Camera-type eye (tissue), 1 donor: ENCODE measurements at places on chromosomes 2 and 18. TPM values are rescaled to one million over a fixed set of nuclear protein-coding genes. Genes with fewer than 3 reads are reported as not detected.

Gene MALL
- total RNA-seq = 10.9 TPM

Gene HOXD12
- total RNA-seq = not detected

Gene TMEM200C
- 3.6 TPM for total RNA-seq

Gene TCF23
- total RNA-seq = 0.11 TPM

Gene STPG4
- not detected for total RNA-seq

Gene CHCHD5
- 28.8 TPM for total RNA-seq

Gene TUBA4B
- not detected for total RNA-seq

Gene MOCOS
- 1.2 TPM for total RNA-seq

Gene GLI2
- 7.8 TPM for total RNA-seq

Gene TMEM169
- total RNA-seq = 19.5 TPM

Gene ALPP
- not detected for total RNA-seq

Gene AQP12B
- total RNA-seq = not detected

Gene PROKR1
- 3.1 TPM for total RNA-seq

Gene CRYBA2
- 1,526 TPM for total RNA-seq

Gene REEP1
- 34.9 TPM for total RNA-seq

Gene ECEL1
- total RNA-seq = 19.0 TPM

Gene FAM124B
- 8.2 TPM for total RNA-seq

Gene ANO7
- 1.4 TPM for total RNA-seq

Gene PRKRA
- 85.9 TPM for total RNA-seq

Gene EVX2
- total RNA-seq = not detected

Gene COBLL1
- total RNA-seq = 92.7 TPM

Gene DUSP28
- total RNA-seq = 6.6 TPM

Gene ZNF521
- 99.6 TPM for total RNA-seq

Gene SKOR2
- total RNA-seq = 1.2 TPM

Gene ASIC4
- 28.8 TPM for total RNA-seq

Gene POMC
- 3.4 TPM for total RNA-seq

Gene IL1F10
- not detected for total RNA-seq

Gene CIDEA
- total RNA-seq = 0.55 TPM

Gene CARF
- 31.7 TPM for total RNA-seq

Gene DSG1
- 8.5 TPM for total RNA-seq

Gene ACOXL
- 0.16 TPM for total RNA-seq

Gene TMEM178A
- 19.2 TPM for total RNA-seq

Gene IL1RL2
- 1.4 TPM for total RNA-seq

Gene REG3A
- not detected for total RNA-seq

Gene SOCS6
- 37.9 TPM for total RNA-seq

Gene GULP1
- 86.1 TPM for total RNA-seq

Gene FMNL2
- 73.3 TPM for total RNA-seq

Gene PAX8
- total RNA-seq = 3.7 TPM

Gene GALNT5
- total RNA-seq = 8.3 TPM

Gene SEC11C
- 39.1 TPM for total RNA-seq

Gene OTOF
- 0.66 TPM for total RNA-seq

Gene AOX1
- total RNA-seq = 5.7 TPM

Gene GRHL1
- total RNA-seq = 12.4 TPM

Gene MAP3K19
- total RNA-seq = 0.11 TPM

Gene TMEM163
- total RNA-seq = 4.7 TPM

Gene POLR1A
- total RNA-seq = 23.6 TPM

Gene CCDC121
- 12.6 TPM for total RNA-seq

Gene MAP3K2
- total RNA-seq = 64.5 TPM

Gene GKN2
- total RNA-seq = not detected

Gene SLC38A11
- total RNA-seq = 52.7 TPM

Gene MYCN
- 55.0 TPM for total RNA-seq

Gene HAAO
- 28.8 TPM for total RNA-seq

Gene CCDC150
- total RNA-seq = 5.6 TPM

Gene CYP27A1
- 30.0 TPM for total RNA-seq

Gene KIAA2012
- total RNA-seq = not detected

Gene ACVR1C
- total RNA-seq = 0.44 TPM

Gene PPP4R1
- 177 TPM for total RNA-seq

Gene CRYGC
- total RNA-seq = 1,741 TPM

Gene CETN1
- not detected for total RNA-seq
